Muscle of leg (tissue), 16 donors: ENCODE measurements at places on chromosomes 1 and 21. TPM values are rescaled to one million over a fixed set of nuclear protein-coding genes. Genes with fewer than 3 reads are reported as not detected.

- no peak for DNase-seq
Measured at GRCh38 chr1:45995298-45995697, 137.1 kb downstream of the PIK3R3 start.

The CA6 gene
- not detected for total RNA-seq

DNA sequence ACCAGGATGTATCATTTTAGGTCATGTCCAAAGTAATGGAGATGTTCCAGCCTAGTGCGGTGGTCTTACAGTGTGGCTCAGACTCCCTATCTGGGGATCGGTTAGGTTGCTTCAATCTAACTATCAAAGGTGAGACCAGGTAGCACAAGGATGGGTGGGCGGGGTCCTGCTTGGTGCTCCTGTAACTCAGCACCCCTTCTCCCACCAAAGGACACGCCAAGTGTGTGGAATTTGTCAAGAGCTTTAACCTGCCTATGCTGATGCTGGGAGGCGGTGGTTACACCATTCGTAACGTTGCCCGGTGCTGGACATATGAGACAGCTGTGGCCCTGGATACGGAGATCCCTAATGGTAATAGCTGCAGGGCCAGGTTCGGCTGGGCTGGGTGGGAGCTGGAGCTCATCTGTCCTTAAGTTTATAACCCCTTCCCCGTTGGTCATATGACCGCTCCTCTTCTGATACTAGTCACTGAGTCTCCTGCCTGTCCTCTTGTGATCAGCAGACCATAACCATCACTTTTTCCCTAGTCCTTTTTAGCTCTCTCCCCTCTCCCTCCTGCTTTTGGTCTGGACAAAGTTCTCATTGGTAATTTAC lies 5.4 kb downstream of the MARCKSL1 start:
- DNase-seq = no peak

The KIRREL1 gene
- total RNA-seq = 26.2 TPM

- DNase-seq = no peak
Measured at GRCh38 chr1:172095846-172096245, 254.5 kb downstream of the DNM3 start.
